ENCODE measurements at places on chromosomes 7 and 10.
A peak's percentile ranks its signal among the peaks of the same experiment; 100 is the strongest.

- DNase-seq = no peak
Observed at GRCh38 chr10:29663718-29664117, 28.9 kb upstream of the SVIL start.

- no peak for DNase-seq
Observed at GRCh38 chr10:48389846-48390557, 83.5 kb downstream of the MAPK8 start.

GRCh38 chr10:47029181-47030009 lies 118.2 kb downstream of the PTPN20 start:
- DNase-seq = no peak

DNA sequence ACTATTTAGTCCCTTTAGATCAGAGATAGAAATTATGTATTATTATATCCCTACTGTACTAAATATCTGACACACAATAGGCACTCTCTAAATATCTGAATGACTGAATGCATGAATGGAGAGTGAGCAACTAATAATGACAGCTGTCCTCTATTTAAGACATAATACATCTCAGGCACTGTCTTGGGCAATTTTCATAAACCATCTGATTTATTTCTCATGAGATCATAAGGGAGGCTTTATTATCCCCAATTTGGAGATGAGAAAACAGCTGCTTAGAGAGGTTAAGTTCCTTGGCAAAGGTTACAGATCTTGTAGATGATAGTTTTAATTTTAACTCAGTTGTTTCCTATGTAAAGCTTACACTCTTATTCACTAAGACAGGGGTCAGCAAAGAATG lies 570.6 kb downstream of the GRM8 start:
- no peak for DNase-seq

GRCh38 chr10:84341983-84342382 lies 13.6 kb downstream of the CCSER2 start:
- no peak for DNase-seq

- DNase-seq = no peak
Observed at GRCh38 chr10:124692100-124692446, 52.1 kb downstream of the FAM53B start.

- DNase-seq = peak; percentile 8
Observed at GRCh38 chr10:117496616-117497028, 45.9 kb upstream of the EMX2 start.

DNA sequence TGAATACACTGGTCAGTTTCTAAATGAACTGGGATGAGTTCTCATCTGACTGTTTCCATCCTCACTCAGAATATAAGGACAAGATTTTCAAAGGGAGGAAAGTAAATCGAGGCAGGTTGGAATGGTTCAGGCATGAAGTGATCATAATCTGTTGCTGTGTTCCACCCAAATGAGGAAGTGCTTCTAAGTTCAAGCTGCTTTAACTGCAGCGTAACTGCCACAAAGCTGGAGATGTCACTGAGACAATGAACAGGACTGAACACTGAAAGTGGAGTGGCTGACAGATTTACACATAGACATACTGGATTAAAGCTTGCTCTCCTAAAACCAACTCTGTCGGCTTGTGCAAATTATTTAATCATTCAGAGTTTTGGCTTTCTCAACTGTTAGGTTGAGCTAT lies 66.6 kb downstream of the GPR37 start:
- DNase-seq = no peak

DNA sequence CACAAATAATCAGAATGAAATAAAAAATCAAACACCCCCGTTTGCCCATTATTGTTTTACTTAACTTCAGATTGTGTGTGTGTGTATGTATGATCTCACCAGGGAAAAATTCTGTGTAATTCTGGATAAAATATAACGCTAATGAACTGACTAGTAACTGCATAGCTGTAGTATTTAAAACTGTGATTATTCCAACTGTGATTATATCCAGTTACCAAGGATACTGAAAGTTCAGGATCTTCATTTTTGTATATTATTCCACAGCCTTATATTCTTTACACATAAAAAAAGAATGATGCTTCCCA lies 2.9 kb downstream of the TWIST1 start:
- no peak for DNase-seq

All from C1 segment of cervical spinal cord (tissue), 14 donors.